Neuronal stem cell (in vitro differentiated cells): ENCODE measurements at places on chromosomes 11 and 22.

DNA sequence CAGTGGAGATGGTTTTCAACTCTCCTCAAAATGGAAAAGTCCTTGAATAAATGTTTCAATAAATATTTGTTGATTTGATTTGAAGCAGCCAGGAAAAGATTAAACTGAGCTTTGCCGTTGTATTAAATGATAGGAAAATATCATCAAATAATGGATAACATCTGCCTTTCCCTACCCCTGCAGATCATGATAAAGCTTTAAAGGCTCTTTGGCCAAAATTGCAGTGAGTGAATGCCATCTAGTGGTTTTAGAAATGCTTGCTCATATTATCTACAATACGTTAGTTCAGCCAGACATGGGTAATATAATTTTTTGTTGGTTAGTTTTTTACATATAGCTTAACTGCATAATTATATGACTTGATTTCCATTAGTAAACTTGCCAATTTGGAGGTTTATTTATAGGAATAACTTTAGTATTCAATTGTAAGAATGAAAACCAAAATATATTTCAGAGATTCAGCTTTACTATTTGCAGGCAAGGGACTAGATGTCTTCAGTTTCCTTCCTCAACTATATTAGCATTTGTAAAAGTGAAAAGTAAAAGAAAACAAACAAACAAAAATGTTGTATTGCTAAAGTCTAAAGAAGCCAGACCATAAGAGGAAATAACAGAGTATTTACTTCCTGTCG is 159.2 kb downstream of the MSANTD4 start:
- no peak overlapping the region for H3K27ac ChIP-seq
- H3K27me3 ChIP-seq: no peaks in the 10 kb centered on the region
- no peak overlapping the region for H3K4me3 ChIP-seq
- H3K36me3 ChIP-seq: no peaks in the 10 kb centered on the region
- peak; percentile 30 for DNase-seq

DNA sequence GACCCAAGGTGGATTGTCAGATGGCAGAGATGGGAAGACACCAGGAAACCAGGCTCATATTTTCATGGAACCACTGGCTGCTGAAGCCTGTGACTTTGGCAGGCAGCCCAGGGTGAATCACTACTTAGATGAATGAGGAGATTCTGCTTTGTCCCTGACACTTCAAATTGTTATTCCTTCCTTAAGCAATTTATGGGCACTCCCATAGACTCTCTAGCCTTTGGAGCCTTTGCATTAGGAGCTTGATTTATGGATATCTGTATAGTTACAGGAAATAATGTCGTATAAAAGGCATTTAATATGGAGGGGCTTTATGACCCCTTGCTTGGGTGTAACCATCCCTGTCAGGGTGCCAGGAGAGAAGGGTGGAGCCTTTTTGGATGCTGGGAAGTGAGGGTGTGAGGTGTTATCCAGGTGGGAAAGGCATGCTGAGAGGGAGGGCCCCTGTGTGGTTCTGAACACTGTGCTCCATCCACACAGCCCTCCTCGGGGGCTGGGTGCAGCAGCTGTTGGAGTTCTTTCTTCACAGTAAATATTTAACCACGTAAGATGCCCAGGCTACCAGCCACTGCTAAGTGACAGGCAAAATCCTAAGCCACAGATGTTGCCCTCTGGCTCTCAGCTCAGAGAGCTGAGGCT is 35.3 kb downstream of the IL18 start:
- no peaks in the 10 kb centered on the region for H3K36me3 ChIP-seq
- H3K27ac ChIP-seq: no peak overlapping the region
- no peak overlapping the region for H3K4me3 ChIP-seq
- H3K27me3 ChIP-seq: no peaks in the 10 kb centered on the region
- H3K4me1 ChIP-seq: no peaks in the 10 kb centered on the region
- DNase-seq: no peak

- no peaks in the 10 kb centered on the region for H3K4me1 ChIP-seq
- no peak overlapping the region for H3K4me3 ChIP-seq
- no peak overlapping the region for H3K27ac ChIP-seq
- H3K36me3 ChIP-seq: no peaks in the 10 kb centered on the region
These were observed 123.0 kb downstream of the WT1 start for GRCh38 chr11:32312206-32312817.

DNA sequence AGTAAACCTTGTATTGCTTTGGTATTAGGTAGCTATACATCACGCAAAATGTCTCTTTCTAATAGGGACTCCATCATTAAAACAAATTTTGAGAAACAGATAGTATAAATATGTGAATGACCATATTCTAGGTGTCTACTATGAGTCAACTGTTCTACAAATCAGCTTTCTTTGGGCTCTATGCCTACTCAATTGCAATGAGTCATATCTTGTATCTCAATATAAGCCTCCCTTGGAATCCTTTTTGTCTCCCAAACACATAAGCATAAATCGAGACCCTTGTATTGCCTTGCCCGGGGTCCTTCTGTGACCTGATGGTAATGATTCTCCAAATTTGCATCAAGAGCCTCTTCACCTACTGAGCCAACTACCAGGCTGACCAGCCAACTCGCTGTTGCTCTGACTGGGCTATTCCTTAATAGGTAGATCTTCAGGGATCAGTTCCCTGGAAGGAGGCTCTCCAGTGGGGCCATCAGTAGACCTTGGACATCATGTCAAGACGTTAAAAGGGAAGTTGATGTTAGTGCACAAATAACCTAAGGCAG is 22.2 kb downstream of the BLID start:
- H3K27me3 ChIP-seq: no peaks in the 10 kb centered on the region
- peaks cover 5% of the 10 kb centered on the region for H3K4me1 ChIP-seq
- no peak overlapping the region for H3K27ac ChIP-seq
- no peak for DNase-seq

DNA sequence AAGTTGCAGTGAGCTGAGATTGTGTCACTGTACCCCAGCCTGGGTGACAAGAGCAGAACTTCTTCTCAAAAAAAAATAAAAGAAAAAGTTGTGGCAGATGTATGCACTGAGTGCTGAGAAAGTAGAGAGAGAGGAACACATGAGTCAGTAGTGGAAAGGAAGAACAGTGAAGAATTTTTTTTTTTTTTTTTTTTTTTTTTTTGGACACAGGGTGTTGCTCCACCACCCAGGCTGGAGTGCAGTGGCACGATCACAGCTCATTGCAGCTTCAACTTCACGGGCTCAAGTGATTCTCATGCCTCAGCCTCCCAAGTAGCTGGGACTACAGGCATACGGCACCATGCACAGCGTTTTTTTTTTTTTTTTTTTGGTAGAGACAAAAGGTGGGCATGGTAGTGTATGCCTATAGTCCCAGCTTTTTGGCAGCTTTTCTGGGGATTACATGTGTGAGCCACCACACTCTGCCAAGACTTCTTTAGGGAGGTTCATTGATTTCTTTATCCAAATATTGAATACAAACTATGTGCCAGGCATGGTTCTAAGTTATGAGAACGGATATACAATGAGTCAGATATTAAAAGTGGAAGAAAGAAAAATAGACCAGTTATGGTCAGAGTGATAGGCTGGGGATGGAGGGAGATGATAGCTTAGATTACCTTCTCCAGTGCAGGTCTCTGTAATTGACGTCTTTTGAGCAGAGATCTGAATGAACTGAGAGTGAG is 62.0 kb downstream of the YAP1 start:
- no peak overlapping the region for H3K27ac ChIP-seq
- no peaks in the 10 kb centered on the region for H3K4me1 ChIP-seq
- no peak for DNase-seq
- peaks cover 52% of the 10 kb centered on the region for H3K36me3 ChIP-seq

GRCh38 chr11:3709977-3710376 is 38.8 kb upstream of the CHRNA10 start:
- H3K4me3 ChIP-seq: no peak overlapping the region
- DNase-seq: no peak
- no peaks in the 10 kb centered on the region for H3K4me1 ChIP-seq
- H3K27ac ChIP-seq: no peak overlapping the region

GRCh38 chr11:111063726-111064517 is 181.6 kb upstream of the POU2AF2 start:
- no peak overlapping the region for H3K27ac ChIP-seq
- no peak overlapping the region for H3K4me3 ChIP-seq
- peaks cover 4% of the 10 kb centered on the region for H3K4me1 ChIP-seq
- no peak for DNase-seq
- no peaks in the 10 kb centered on the region for H3K36me3 ChIP-seq
- H3K27me3 ChIP-seq: no peaks in the 10 kb centered on the region

GRCh38 chr11:72471005-72471898 is 36.9 kb upstream of the CLPB start:
- H3K4me1 ChIP-seq: no peaks in the 10 kb centered on the region
- H3K4me3 ChIP-seq: no peak overlapping the region
- peak; percentile 70 for DNase-seq
- no peaks in the 10 kb centered on the region for H3K36me3 ChIP-seq

DNA sequence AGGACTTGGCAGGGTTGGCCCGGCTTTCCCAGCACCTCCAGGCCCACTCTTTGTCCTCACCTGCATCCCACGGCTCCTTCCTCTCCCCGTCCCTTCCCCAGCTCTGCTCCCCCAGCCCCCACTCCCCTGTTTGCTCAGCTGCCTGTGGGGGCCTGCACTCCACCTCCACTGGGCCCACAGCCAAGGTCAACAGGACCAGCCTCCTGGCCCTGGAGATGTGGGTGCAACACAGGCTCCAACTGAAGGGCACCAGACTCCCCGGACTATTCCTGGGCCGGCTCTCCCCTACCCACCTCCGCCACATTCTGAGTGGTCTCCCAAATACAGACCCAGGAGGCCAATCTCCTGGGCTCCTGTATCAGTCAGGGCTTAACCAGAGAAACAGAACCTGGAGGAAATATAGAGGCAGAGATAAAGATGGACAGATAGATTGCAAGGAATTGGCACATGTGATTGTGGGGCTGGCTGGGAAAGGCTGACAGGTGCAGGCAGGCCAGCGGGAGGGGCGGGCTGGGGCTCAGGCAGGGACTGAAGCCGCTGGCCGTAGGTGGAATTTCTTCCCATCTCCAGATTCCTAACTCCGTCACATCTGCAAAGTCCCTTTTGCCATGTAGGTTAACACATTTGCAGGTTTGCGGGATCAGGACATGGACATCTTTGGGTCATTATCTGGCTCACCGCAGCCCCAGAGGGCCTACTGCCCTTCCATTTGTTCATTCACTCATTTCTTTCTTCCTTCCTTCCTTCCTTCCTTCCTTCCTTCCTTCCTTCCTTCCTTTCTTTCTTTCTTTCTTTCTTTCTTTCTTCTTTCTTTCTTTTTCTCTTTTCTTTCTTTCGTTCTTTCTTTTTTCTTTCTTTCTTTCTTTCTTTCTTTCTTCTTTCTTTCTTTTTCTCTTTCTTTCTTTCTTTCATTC is 45.8 kb upstream of the MYH9 start:
- no peaks in the 10 kb centered on the region for H3K27me3 ChIP-seq
- no peak overlapping the region for H3K4me3 ChIP-seq

DNA sequence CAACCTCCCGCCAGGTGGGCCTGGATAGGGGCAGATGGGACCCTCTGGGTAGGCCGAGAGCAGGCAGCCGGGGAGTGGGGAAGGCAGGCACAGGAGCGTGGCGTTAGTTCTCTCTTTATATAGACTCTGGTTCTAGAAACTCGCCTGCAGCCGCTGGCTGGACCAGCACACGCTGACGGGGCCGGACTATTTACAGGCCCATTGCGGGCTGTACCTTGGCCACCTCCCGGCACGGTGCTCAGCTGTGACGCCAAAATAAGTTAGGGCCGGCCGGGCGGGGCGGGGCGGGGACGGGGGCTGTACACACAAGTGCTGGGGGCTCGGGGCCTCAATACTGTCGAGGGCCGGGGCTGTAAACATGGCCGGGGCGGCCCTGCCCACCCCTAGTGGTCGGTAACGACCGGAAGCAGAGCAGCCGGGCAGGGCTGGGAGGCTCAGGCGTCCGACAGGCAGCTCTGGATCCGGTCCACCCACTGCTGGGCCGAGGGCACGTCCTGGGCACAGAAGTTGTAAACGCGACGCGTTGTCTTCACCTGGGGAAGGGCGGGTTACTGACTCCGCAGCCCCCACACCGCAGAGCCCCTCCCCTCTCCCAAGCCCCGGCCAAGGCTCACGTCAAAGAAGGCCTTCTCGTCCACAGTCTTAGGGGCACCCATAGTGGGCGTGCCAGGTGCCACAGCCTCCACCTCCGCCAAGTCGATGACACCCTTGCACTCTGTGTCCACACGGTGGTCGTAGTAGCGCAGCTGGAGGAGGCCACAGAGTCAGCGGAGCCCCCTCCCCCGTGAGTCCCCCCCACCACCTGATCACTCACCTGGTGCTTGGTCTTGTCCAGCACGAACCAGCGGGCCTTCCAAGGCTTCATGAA is 27.9 kb downstream of the SBF1 start:
- no peaks in the 10 kb centered on the region for H3K27me3 ChIP-seq
- H3K27ac ChIP-seq: no peak overlapping the region
- peaks cover 83% of the 10 kb centered on the region for H3K36me3 ChIP-seq
- no peak overlapping the region for H3K4me3 ChIP-seq
- peaks cover 4% of the 10 kb centered on the region for H3K4me1 ChIP-seq

DNA sequence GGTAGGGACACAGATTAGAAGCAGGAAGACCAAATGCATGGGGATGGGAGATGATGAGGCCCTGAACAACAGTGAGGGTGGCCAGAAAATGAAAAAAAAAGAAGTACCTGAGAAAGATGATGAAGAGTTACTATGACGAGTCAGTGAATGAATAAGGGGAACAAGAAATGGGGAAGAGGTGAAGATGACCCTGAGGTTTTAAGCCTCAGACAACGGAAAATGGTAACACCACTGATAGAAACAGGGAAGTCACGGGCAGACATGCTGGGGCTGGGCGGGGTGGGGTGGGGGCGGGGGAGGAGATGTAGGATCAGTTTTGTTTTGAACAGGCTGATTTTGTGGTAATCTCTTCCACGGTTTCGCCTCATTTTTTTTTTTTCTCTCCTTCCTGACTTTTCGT is 205.1 kb upstream of the CADM1 start:
- H3K27ac ChIP-seq: no peak overlapping the region
- no peaks in the 10 kb centered on the region for H3K4me1 ChIP-seq
- no peak for DNase-seq
- H3K4me3 ChIP-seq: no peak overlapping the region

DNA sequence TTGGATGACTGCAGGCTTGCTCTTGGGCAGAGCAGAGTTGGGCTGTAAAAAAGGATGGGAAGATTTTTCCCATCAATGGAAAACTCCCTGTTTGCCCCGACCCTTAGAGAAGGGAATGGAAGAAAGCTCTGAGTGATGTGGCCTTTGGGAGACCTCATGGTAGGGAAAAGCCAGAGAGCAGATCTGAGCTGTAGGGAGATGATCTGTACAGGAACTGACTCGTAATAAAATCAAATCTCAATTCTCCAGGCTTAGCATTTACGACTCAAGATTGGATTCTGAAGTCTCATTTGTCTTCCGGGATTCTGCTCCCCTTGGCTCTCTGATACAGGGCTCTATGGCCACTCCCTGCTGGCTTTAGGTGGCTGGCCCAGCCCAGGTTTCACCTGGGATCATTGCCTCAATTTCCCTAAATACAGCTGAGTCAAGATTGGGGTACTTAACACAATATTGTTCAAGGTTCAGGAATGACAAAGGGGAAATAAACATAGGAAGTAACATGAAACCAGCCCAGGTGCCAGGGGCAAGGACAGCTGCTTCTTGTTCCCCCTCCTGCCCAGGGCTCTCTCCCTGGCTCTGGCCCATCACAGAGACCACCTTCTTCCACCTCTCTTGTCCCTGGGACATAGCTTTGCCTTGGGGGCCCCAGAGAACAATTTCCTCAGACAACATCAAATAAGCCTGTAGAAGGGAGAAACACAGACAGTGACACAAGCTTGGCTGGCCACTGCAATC is 38.4 kb upstream of the THY1 start:
- H3K4me1 ChIP-seq: no peaks in the 10 kb centered on the region
- H3K27me3 ChIP-seq: peaks cover 15% of the 10 kb centered on the region
- H3K4me3 ChIP-seq: no peak overlapping the region
- H3K27ac ChIP-seq: no peak overlapping the region
